SK-N-SH (cell line): ENCODE measurements at places on chromosomes 1 and 21.
A peak's percentile ranks its signal among the peaks of the same experiment; 100 is the strongest.

DNA sequence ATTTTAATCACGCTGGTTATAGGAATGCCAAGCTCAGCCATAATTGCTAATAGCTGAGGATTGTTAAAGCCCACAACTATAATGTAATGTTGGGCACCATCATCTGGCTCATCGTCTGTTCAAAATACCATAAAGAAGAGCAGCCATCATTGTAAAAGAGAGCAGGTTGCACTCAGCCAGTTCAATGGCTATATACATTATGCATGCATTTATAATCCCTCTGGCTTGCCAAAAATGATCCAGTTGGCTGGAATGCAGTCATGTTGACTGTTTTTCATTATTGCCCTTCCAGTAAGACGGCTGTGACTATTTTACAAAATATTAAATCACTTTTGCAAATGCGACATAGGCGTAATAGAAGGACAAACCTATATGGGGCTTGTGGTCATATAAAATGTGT, 85.3 kb downstream of the SPAG17 start:
- no peak for DNase-seq

DNA sequence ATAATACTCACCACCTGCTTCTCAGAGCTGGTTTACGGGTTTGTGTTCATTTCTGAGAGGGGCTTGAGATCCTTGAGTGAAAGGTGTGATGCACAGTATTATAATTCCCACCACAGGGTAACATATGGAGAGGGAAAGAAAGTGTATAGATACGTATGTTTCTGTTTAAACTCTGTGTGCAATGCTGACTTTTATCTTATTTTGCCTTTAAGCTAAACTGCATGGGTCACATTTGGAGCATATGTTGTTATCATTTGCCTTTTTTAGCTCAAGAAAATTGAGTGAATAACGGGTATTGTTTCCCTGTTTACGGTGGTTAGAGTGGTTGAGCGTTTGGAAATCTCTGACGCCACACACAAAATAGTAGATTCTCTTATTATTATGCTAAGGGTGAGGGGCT, 191.1 kb upstream of the NFIA start:
- no peak for DNase-seq

GRCh38 chr1:186682736-186683135, 2.5 kb upstream of the PTGS2 start:
- DNase-seq, result no peak

DNA sequence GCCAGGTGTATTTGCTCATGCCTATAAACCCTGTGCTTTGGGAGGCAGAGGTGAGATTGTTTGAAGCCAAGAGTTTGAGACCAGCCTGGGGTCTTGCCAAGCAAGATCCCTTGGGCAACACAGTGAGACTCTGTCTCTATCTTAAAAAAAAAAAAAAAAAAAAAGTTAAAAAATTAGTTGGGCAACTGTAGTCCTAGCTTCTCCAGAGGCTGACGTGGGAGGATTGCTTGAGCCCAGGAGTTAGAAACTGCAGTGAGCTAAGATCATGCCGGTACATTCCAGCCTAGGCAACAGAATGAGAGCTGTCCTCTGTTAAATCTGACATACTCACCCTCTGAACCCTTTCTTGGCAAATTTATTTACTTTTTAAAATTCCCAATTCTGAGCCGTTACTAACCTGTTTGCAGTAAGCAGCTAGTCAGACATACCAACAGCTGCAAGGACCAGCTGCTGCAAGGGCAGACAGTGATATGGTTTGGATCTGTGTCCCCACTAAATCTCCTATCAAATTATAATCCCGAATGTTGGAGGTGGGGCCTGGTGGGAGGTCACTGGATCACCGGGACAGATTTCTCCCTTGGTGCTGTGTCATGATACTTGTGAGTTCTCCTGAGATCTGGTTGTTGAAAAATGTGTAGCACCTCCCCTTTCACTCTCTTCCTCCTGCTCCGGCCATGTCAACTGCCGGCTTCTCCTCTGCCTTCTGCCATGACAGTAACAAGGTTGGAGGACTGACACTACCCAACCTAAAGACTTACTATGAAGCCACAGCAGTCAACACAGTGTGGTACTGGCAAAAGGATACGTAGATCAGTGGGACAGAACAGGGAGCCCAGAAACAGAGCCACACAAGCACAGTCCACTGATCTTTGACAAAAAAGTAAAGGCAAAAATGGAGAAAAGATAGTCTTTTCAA, 10.6 kb downstream of the PARP1 start:
- no peak for DNase-seq

DNA sequence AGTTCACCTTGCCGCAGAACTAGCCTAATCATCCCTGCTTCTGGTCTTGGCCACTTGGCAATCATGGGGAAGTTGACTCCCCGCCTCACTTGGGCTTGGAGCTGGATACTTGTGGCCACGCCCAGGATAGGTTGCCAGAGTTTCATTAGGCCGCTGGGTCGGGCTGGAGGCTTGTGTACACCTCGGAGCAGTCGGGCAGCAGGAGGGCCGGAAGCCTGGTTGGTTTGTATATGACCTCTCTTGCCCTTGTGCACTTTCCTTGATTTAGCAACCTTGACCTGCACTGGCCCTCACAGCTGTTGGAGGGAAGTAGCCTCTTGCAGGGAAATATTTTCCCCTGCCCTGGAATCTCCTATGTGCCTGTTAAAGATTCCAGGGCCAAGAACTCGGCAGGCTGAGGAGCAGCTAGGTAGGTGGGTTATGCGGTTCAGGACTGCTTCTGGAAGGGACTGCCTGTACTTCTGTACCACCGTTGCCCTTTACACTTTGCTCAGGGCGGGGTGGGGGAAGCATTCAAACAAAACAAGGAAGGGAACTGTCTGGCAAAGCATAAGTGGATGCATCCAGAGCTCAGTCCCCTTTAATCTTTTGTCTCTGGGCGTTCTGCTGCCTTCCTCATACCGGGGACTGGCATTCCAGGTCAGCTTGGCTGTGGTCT, 83.5 kb downstream of the UCK2 start:
- DNase-seq, result no peak

- no peak for DNase-seq
Measured at GRCh38 chr1:232249339-232249738, 380.6 kb downstream of the SIPA1L2 start.

DNA sequence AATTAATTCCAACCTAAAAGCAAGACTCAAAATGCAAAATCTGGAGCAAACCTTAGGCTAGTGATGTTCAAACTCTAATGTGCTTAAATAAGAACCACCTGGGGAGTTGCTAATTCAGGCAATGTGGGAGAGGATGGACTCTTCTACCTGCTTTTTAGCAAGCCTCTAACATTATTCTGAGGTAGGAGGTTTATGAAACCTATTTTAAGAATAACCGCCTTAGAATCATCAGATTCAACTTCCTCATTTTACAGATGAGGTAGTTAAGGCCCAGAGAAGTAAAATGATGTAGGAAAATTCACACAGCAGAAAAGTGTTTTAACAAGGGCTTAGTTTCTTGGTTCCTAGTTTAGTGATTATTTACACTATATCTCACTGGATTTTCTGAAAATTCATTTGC, 8.6 kb upstream of the NTNG1 start:
- no peak for DNase-seq

GRCh38 chr1:57520743-57521515, 97.1 kb upstream of the DAB1 start:
- no peak for DNase-seq

- DNase-seq, result no peak
Measured at GRCh38 chr1:226890331-226891108, 20.1 kb downstream of the PSEN2 start.

DNA sequence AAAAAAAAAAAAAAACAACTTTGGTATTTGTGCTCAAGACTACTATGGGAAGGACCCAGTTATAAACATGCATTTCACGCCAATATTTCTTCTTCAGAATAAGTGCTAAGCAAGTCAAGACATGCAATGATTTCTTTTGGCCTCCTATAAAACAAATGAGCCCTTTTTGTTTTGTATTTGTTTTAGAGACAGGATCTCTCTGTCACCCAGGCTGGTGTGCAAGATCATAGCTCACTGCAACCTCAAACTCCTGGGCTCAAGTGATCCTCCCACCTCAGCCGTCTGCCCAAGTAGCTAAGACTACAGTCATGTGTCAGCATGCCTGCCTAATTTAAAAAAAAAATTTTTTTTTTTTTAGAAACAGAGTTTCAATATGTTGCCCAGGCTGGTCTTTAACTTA, 348.7 kb downstream of the PCP4 start:
- no peak for DNase-seq

GRCh38 chr1:46672696-46673095, 1.0 kb downstream of the TEX38 start:
- no peak for DNase-seq

DNA sequence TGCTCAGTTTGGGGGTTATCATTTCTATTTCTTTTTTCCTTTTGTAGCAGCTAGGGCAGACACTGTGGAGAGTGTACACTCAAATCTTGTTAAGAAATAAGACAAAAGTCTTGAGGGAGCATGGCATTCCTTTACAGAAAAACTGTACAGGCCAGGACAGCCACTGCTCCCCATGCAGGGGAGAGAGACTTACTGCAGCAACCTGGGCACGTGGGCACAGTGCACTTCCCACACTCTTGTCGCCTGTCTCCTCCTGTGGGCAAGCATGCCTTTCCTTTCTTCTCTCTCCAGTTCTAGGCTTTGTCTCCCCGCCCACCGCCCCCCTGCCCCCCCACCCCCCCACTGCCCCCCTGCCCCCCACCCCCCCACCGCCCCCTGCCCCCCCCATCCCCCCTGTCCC, 51.9 kb downstream of the PHC2 start:
- DNase-seq, result no peak

- DNase-seq, result peak; percentile 80
Measured at GRCh38 chr21:45972716-45973474, 8.7 kb upstream of the COL6A1 start.

GRCh38 chr1:175376194-175376593, 183.6 kb upstream of the KIAA0040 start:
- DNase-seq, result peak; percentile 36

DNA sequence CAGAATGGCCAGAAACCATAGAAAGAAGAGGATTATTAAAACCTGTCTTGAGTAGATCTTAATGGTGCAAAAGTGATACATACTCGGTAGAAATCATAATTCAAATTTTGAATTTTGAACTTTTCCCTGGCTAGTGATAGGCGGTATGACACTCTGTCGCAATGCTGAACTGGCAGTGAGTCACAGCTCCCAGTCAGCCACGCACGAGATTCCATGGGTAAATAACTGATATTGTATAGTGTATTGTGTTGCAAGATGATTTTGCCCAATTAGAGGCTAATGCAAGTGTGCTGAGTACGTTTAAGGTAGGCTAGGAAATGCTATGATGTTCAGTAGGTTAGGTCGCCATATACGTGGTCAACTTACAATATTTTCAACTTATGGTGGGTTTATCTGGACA, 207.0 kb downstream of the SIPA1L2 start:
- DNase-seq, result no peak

DNA sequence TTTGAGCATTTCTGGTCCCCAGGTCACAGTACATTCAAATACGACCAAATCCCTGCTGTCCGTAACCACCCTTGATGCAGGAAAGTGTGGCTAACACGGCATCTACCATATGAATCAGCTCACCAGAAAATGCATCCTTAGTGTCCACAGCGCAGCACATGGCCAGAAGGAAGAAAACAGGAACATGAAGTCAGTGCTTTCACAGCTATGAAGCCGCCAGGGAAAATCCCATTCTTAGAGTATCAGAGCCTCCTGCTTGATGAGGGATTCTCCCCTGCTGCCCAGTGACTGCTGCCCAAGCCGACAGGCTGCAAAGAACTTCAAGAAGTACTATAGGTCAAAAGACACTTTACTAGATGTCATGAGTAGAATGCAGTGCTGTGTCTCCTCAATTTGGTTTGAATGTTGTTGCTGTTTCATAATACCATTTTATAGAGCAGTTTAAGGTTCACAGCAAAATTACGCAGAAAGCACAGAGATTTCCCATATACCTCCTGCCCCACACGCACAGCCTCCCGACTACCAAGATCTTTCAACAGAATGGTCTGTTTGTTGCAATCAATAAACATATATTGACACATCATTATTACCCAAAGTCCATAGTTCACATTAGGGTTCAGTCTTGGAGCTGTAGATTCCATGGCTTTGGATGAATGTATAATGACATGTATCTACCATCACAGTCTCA, 14.5 kb downstream of the TIAM1 start:
- DNase-seq, result no peak

GRCh38 chr21:45892156-45892915, 89.2 kb upstream of the COL6A1 start:
- DNase-seq, result no peak

DNA sequence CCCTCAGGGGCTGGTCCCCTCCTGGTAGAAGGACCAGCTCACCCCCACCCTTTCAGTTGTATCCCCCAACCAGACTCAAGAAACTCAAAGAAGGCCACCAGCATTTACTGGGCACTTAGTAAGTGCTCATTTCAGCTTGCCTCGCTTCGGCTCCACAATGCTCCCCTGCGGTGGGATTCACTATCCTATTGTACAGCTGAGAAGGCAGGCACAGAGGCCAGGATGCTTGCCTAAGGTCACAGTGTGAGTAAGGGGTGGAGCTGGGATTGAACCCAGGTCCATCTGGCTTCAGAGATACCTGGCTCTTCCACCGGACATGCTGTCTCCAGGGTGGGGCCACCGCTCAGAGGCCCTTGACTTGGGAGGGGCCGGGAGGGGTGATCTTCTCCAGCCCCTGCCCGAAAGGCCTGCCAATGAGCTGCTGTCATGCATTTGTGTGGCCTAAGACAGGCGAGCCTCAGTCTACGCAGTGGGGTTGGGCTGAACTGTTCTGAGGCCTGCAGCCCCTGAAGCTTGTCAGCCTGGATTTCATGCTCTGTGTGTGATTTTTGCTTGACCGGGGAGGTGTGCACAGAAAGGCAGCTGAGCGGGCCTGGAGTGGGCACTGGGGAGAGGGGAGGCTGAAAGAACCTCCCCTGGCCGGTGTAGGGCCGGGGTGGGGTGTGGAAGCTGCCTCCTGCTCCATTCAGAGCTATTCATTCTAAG, 48.1 kb downstream of the DMRTB1 start:
- no peak for DNase-seq

DNA sequence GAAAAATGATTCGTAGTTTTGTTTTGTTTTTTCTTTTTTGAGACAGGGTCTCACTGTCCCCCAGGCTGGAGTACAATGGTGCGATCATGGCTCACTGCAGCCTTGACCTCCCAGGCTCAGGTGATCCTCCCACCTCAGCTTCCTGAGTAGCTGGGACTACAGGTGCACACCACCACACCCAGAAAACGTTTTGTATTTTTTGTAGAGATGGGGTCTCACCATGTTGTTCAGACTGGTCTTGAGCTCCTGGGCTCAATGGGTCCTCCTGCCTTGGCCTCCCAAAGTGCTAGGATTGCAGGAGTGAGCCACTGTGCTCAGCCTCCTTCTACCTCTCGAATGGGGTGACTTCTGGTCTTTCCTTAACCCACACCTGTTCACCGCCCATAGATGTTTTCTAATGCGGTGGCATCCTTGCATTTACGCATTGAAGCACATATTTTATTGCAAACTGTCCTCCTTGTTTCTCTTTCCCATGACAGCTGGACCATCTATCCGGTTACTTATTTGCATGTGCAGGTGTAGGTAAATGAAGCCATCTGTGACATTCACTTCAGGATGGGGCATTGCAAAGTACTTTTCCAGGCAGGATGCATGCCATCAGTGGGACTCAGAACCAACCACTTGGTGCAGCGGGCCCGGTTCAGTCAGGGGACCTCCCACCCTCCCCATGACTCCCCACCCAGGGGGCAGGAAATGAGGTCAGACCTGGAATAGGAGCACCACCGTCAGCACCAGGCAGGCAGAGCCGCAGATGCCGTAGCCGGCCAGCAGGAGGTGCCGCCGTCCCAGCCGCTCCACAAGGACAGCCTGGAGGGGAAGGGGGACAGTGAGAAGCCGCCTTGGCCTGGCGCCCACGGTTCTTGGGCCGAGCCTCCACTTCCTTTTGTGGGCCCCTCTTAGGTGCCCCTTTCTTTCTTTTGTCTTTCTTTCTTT, 16.5 kb downstream of the SLC2A7 start:
- DNase-seq, result peak; percentile 60
